SW 1271 (cell line): ENCODE measurements at places on chromosomes 6 and 20.

DNA sequence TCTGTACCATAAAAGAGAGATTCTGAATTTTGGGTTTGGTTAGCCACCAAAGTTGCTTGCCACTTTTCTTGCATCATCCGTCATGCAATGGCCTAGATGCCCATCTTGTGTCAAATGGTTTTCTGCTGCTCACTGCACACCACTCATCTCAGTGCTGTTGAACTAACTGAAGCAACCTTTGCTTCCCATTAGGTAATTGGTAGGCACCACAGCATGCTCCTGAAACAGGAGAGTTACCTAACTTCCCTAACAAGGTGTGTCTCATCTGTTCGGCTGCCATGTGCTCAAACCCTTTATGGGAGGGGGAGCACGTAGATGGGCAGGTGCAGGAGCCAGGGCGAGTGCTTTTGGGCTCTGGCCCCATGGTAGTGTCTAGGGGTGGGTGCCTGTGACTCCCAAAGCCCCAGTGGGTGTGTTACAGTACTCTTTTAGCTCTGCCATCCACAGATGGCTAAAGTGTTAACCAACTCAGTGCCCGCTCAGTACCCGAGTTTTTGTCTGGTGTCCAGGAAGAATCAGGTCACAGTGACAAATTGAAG is 147.4 kb upstream of the SPACA1 start:
- no peak for DNase-seq

- DNase-seq, result no peak
Measured at GRCh38 chr6:168901076-168901475, 352.6 kb downstream of the THBS2 start.

- peak; percentile 100 for DNase-seq
Measured at GRCh38 chr20:35312318-35312717, 20.1 kb upstream of the FAM83C start.

GRCh38 chr20:6698056-6698455 is 69.4 kb upstream of the BMP2 start:
- no peak for DNase-seq

DNA sequence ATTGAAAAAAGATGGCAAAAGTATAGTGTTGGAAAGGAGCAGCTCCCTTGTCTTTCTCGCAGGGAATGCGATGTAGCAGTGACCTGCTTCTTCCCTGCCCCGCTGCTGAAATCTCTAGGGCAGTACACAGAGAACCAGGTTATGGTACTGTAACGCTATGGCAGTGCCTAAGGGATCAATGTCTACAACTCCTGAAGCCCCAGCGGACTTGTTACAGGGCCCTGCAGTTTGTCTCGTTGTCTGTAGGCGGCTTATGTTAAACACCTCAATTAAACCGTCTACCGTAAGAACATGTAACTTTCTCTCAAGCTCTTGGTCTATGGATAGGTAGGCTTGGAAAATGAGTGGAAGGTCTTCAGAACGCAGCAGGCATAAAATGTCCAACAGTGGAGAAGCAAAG is 44.8 kb upstream of the SLC17A4 start:
- no peak for DNase-seq

- DNase-seq, result peak; percentile 10
Measured at GRCh38 chr6:52454556-52454955, 34.4 kb downstream of the EFHC1 start.

GRCh38 chr6:160974304-160974771 is 17.2 kb upstream of the MAP3K4 start:
- no peak for DNase-seq

GRCh38 chr6:168154263-168154917 is 75.4 kb upstream of the FRMD1 start:
- DNase-seq, result no peak

DNA sequence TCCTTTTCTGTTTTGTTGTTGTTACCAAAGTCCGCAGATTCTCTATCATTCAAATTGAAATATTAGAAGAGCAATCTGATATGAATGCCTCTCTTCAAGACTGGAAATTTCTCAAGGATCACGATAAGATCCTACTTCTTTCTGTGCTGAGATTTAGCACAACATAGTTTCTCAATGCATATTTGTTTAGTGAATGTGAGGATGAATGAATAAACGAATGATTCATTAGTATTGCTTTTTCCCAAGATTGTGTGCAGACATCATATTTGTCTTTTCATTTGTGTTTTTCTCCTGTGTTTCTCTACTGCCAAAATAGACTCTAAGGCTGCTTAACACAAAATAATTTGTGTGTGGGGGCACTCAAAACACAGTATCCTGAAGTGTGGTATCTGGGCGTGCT is 862.7 kb upstream of the MAP3K7 start:
- DNase-seq, result no peak

DNA sequence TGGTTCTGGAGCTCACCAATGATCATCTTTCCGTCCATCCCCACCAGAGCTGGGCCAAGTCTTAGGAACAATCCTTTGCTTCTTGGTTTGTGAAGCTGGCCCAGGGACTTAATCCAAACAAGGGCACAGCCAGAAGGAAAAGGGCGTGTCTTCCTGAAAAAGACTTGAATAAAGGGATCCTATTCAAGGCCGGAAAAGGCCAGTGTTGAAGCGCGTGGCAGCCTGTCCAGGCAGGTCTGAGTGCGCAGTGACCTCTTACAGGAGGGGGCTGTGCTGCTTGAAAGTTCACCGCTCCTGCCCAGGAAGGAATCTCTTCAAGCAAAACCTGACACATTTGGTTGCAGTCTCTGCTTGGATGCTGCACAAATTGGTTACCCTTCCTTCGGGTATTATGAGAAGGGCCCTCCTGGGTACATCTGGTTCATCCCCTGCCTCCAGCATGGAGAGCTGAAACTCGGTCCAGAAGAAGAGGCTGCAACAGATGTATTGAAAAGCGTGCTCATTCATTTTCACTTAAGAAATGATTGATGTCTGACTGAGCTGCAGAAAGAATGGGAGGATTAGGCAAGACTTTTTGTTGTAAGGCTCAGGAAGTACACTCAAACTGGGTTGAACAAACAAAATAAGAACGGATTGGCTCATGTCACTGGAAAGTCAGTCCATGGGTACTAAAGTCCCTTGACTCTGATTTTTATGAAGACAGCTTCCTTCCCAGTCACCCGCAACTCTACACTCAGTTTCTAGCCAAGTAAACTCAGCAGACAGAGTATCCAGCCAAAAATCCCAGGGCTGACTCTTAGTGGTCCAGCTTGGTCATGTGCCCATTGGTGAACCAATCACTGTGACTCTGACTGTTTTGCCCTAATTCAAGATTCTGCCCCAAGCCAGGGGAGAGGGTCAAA is 136.3 kb downstream of the TFAP2C start:
- no peak for DNase-seq

DNA sequence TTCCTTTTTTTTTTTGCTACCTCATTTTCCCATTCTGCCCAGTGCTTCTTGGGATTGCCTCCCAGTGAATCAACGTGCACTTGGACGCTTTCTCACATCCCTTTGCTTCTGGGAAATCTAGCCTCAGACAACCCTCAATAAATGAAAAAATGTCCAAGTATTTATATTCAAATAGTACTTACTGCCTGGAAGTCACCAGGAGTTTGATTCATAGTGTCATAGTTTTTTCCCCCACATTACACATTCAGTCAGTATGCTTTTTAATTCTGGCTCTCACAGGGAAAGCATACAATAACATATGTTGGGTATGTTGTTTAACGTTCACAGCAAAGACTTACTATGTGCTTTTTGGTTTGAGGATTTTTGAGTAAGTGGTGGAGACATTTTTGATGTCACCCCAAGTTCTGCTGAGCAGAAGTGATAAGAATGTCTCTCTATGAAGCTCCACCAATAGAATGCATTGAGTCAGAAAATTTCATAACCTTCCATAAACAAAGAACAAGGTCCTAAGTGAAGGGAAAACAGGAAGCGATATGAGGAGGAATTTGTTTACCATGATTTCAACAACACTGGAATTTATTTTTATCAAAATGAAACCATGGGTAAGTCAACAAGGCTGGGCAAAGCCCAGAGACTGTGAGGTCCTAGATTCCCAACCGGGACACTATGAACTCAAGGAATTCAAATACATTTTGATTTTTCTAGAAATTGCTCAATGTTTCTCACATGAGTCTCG is 301.2 kb upstream of the BMP2 start:
- DNase-seq, result peak; percentile 12

DNA sequence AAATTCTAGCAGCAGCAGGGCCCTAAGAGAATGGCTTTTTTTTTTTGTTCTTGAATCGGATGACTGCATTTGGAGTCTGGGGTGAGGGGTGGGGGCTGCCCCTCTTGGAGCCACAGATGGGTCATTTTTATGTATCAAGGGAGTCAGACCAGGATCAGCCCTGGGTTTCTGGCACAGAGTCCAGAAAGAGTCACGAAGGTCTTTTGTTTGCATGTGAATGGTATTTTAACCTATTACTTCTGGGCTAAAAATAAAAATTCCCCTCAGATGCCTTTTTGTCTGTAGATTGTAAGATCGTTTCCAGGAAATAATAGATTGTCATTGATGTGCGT is 72.5 kb downstream of the PHACTR3 start:
- no peak for DNase-seq

GRCh38 chr20:64038565-64039292 is 2.7 kb downstream of the C20orf204 start:
- peak; percentile 60 for DNase-seq

- DNase-seq, result peak; percentile 35
Measured at GRCh38 chr6:118284736-118285360, 263.2 kb upstream of the PLN start.

- DNase-seq, result no peak
Measured at GRCh38 chr20:19251958-19252357, 39.5 kb downstream of the SLC24A3 start.

DNA sequence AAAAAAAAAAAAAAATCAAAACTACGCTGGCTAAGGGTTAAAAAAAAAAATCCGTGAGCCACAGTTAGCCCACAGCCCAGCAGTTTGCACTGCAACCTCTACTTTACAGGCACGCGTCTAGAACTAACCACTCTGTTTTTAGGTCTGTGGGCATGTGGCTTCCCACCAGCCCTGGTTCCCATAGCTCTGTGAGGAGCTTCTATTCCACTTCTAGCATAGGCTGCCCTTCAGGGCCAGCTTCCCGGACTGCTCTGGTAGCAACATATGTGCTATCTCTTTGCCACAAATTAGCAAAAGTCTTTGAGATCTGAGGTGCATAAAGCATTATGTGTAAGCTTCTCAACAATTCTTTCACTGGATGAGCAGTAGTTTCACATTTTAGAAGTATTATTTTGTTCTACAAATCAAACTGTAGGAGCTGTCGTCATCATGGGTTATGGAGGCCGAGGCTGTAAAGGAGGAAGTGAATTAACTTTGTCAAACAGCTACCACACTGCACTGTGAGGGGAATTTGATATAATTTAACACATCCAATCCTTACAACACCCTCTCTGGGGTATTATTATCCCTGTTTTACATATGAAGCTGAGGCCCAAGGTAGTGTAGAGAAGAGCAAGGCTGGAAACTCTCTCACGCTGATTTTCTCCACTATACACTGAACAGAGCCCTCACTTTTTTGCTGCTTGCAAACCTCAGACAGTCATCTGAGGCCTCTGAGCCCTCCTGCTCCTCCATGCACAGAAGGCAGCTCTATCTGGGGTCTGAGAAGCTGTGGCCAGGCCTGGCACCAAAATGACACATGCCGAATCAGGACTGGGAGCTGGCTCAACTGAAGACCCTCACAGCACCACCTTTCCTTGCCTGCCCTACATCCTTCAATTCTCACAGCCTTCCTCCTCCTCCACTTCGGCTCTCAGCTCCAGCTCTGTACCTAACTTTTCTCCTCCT is 35.4 kb downstream of the MAN1A1 start:
- DNase-seq, result no peak

DNA sequence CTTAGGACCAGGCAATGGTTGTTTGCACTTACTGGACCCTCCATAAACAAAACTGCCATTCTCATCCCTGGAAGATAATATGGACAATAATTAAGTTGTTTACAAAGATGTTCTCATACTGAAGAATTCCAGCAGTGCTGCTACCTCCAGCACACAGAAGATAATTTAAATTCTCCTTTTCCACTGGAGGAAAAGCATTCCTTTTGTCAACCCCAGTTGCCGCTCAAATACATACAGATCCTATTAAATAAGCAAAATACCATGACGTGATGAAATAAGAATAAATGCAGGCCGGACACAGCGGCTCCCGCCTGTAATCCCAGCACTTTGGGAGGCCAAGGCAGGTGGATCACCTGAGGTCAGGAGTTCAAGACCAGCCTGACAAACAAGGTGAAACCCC is 54.5 kb upstream of the IPCEF1 start:
- DNase-seq, result no peak

DNA sequence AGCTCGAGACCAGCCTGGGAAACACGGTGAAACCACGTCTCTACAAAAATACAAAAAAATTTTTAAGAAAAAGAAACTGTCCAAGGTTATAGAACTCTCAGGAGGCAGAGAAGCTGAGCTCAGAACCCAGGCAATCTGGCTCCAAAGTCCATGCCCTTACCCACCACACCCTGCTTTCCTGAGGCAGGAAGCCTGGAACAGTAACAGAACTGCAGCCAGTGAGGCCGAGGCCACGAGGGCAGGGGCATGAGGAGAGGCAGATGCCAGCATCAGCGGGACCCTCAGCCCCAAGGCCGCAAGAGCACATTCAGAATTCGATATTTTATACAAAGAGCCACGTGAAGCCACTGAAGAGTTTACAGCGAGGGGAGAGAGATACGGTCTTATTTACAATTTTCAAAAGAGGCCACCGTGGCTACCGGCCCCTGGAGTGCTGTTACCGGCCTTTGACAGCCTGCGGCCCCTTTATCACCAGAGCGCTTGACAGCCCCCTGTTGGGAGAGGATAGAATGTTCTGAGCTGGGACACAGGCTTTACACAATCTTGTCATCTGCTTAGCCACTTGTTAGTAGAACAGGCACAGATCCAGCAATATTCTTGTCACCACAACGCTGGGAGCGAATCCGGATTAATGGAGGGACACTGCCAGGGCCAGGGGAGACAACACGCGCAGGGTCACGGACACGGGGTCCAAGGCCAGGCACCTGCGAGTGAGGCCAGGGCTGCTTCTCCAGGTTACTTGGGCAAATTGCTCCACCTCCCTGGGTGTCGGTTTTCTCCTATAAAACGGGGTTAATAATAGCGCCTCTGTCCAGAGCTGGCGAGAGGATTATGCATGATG is 5.6 kb downstream of the SPATA2 start:
- no peak for DNase-seq

GRCh38 chr6:105460860-105461259 is 58.0 kb upstream of the PREP start:
- DNase-seq, result no peak

GRCh38 chr6:89184344-89184743 is 32.8 kb downstream of the GABRR1 start:
- DNase-seq, result no peak

DNA sequence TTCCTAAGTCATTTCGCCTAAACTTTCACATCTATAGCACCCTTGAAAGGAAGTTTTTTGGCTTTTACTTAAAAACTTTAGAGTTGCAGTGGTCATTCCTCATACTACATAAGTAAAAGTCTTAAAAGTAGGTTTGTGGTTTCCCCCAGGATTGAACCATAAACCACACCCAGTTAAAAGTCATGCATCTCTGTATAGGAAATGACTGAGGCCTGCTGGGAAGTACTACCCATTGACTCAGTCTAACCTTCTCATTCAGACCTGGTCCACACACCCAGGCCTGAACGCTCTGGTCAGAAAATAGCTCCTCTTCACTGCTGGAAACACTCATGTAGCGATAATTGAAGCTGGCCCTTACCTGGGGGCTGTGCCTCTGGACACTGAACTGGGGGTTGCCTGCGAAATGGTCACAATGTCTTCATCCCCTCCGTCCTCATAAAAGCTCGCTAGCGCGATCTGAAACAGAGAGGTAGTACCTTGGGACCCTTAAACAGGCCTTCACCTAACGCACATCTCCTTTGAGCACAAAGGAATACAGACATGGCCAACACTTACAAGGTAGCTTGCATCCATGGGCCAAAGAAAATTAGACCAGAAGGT is 2.6 kb downstream of the NSFL1C start:
- DNase-seq, result no peak
